ENCODE measurements at places on chromosomes 2 and 18. TPM values are rescaled to one million over a fixed set of nuclear protein-coding genes. Genes with fewer than 3 reads are reported as not detected.

GULP1 gene
- polyA plus RNA-seq, result 60.2 TPM

KIF1A gene
- polyA plus RNA-seq, result 0.25 TPM

CERS6 gene
- 4.3 TPM for polyA plus RNA-seq

HOXD13 gene
- not detected for polyA plus RNA-seq

SAG gene
- polyA plus RNA-seq, result not detected

ARHGAP28 gene
- polyA plus RNA-seq, result 0.05 TPM

DES gene
- 22.5 TPM for polyA plus RNA-seq

BOLL gene
- not detected for polyA plus RNA-seq

ELOA2 gene
- not detected for polyA plus RNA-seq

DNA sequence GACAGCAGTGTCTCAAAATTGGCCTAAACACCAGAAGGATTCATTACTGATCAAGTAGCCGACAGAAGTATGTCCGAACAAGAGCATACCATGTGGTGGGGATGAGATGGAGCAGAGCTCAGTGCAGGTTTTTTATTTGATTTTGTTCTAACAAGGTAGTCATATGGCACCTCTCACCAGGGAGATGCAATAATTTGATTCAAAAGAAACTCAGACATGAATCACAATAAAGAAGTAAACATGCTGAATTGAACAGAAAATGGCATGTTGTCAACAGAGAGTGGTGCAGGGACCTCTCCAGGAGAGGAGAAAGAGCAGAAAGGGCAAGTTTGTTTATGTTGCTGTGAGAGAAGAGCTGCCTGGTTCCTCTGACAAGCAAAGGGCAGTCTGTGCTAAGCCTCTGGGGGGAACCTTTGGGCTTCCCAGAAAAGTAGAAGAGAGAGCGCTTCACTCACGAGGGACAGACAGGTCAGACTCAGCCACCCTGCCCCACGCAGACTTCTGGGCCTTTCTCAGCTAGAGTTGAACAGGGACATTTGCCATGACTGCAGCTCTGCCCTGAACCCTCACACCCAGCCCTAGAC lies 351.3 kb upstream of the RAB12 start:
- no peak for DNase-seq

- DNase-seq, result peak; percentile 80
These were observed at the start of gene MATN3 for GRCh38 chr2:20012282-20013125. Gene MATN3 (minus strand): TSS chr2:20012668. CDS start chr2:20012631, 37 bp downstream.

DNA sequence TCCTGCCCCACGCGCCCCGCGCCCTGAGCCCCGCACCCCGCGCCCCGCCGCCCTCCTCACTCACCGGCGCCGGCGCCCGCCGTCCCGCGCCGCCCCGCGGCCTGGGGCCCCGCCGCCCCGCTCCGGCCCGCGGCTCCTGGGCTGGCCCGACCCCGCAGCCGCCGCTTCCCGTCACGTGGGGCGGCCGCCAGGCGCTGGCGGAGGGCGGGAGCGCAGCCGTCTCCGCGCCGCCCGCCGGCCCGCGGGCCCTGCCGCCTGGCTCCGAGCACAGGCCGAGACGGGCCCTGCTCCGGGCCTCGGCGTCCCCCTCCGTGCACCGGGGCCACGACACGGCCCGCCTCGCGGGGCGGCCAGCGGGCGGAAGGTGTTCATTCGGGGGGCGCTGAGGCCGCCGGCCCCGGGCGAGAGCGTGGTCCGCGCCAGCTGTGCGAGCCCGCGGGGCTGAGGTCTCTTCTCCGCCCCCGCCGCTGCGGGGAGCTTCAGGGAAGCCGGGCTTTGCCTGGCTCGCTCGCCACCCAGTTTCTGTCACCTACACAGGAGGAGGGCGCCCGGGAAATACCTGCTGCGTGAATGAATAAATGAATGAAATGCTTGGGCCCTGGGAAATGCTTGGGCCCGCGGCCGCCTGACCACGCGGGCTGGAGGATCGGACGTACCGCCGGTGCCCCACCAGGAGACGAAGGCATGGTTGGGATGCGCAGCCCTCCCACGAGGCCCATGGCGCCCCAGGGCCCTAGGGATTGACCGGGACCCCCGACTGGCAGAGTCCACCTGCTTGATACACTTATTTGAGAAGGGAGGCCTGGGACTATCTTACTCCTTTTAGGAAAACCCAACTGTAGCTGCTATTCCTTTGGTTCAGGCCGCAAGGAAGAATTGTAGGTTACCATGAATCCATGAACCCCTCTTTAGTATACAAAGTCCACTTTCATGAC lies at the start of gene TGFBRAP1:
Gene TGFBRAP1 (minus strand): TSS at position 175 of the 935 bp plus-strand sequence. CDS start 21,434 bp downstream, outside the sequence.
- peak; percentile 85 for DNase-seq

GRCh38 chr2:169065864-169066517 lies 3.4 kb upstream of the DHRS9 start:
- DNase-seq, result no peak

- no peak for DNase-seq
These were observed 293.8 kb downstream of the CNTNAP5 start for GRCh38 chr2:124318913-124319312.

DNA sequence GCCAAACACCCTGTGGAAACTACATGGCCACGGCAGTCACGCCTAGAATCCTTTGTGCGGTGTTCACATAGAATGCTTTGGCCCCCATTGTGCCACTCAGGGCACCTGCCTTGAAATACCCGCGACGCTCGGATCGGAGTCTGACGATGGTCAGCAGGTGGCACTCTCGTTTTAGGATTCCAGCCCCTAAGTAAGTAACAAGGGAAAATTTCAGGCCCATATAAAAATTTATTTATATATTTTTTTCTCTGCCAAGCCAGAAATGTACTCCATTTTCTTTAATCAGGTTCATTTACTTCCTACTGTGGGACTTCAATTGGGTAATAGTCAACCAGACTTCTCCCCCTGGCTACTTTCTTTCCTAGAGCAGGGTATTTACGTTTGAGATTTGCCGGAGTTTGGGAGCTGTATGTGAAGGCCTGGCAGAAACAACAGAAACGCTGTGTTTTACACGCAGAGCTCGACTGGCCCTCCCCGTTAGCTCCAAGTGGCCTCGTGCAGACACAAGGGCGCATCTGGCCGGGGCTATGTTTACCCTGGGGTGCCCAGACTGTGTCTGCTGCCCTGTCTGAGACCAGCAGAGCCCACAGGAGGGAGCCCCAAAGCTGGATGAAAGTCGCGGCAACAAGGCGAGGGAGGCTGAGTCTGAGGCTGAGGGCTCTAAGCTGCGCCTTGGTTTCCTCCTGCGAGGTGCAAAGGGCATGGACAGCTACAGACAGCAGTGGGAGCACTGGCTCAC lies 41.6 kb downstream of the LRRC30 start:
- peak; percentile 86 for DNase-seq

GRCh38 chr2:179240481-179241451 lies 23.9 kb downstream of the SESTD1 start:
- no peak for DNase-seq

GRCh38 chr2:124250433-124250832 lies 225.3 kb downstream of the CNTNAP5 start:
- no peak for DNase-seq

- no peak for DNase-seq
These were observed 687.6 kb downstream of the DCDC2C start for GRCh38 chr2:4391013-4391412.
